ENCODE measurements at places on chromosomes 2 and 18.
A peak's percentile ranks its signal among the peaks of the same experiment; 100 is the strongest.

- DNase-seq: no peak
Observed at GRCh38 chr2:42562474-42563144, 5.8 kb upstream of the MTA3 start.

DNA sequence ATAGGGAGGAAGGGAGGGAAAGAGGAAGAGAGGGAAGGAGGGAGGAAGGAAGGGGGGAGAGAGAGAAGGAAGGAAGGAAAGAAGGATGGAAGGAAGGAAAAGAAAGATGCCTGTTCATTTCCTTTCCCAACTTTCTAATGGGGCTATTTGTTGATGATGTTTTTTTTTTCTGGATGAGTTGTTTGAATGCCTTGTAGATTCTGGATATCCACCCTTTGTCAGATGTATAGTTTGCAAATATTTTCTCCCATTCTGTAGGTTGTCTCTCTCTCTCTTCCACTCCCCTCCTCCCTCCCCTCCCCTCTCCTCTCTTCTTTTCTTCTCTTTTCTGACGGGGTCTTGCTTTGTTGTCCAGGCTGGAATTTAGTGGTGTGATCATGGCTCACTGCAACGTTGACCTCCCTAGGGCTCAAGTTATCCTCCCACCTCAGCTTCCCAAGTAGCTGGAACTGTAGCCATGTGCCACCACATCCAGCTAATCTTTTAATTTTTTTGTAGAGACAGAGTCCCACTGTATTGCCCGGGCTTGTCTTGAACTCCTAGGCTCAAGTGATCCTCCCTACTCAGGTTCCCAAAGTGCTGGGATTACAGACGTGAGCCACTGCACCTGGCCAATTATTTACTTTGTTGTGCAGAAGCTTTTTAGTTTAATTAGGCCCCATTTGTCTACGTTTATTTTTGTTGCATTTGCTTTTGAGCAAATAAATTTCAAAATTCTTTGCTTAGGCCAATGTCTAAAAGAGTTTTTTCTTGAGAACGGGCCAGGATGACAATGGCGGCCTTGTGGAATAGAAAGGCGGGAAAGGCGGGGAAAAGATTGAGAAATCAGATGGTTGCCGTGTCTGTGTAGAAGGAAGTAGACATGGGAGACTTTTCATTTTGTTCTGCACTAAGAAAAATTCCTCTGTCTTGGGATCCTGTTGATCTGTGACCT is 57.3 kb upstream of the FAM117B start:
- no peak for DNase-seq

- no peak for DNase-seq
Observed at GRCh38 chr2:205574001-205574400, 108.3 kb upstream of the NRP2 start.

DNA sequence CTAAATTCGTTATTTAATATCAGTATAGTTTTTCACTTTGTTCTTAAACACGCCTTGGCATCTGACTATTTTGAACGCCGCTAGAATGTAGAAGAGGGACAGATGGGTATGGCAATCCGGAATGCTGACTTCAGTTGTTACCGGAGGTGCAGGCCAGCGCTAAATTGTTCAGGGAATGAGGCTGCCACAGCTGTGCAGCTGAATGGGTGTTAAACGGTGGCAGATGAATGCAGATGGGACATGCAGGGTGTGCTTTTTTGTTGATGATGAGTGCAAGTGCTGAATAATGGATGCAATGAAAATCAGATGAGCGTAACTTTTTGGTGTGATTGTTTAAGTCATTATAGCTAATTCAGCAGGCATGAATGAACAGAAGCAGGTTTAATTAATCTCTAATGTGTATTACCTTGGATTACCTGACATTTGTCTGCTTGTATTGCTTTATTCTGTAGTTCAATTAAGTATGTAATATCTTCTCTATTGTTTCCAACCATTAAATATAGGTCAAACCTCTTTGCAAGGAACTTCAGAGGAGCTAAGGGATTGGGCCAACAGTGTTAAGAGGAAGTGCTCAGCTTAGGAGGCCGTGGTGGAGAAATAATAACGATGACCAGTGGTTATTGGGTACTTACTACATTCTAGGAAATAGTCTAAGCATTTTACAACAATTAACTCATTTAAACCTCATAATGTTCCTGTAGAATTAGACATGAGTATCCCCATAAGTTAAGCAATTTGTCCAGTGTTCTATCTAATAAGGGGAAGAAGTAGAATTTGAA is 11.9 kb upstream of the CREG2 start:
- DNase-seq: no peak

GRCh38 chr2:225464346-225465025 is 65.0 kb downstream of the NYAP2 start:
- DNase-seq: no peak

- DNase-seq: no peak
Observed at GRCh38 chr2:127675331-127676261, at the start of gene LIMS2. Gene LIMS2 (minus strand): TSS chr2:127675530. CDS start chr2:127675024, 506 bp downstream.

DNA sequence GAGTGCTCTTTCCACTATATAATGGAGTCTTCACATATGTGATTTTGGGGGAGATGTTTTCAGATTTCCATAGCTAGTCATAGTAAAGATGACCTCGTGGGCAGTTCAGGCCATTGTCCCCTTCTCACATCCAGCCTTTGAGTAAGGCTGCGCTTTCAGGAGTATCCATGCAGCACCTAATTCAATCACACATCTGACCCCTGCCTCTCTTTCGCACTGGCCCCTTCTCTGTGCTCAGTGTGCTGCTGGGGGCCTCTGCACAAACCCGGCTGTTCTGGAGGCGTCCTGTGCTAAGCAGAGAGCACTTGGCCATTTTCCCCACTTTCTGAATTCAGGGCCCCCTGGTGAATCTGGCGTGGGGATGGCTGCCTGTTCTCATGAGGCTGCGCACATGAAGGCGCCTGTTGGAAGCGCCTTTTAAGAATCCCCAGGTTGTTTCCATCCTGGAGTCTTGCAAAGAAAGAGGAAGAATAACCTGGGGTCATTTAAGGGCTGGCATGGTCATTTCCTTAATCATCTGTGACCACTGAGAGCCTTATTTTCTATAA is 96.0 kb upstream of the ALPP start:
- no peak for DNase-seq

GRCh38 chr2:84654414-84654813 is 138.1 kb downstream of the DNAH6 start:
- no peak for DNase-seq

DNA sequence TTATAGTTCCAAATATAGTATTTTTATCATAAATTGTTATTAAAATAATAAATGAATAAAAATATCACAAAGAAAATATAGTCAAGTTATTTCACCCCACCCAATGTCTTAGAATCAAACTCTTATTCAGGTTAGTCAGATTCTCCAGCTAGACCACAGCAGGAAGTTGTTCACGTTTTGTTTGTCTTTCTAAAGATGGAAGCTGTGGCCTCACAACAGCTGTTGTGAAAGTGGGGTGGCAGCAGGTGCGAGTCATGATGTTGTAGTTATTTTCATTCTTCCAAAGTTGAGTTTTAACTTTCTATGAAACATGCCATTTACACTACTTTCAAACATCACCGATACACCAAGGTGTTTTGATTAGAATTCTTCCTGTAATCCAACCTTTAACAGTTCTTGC is 272.9 kb downstream of the SLC8A1 start:
- no peak for DNase-seq

DNA sequence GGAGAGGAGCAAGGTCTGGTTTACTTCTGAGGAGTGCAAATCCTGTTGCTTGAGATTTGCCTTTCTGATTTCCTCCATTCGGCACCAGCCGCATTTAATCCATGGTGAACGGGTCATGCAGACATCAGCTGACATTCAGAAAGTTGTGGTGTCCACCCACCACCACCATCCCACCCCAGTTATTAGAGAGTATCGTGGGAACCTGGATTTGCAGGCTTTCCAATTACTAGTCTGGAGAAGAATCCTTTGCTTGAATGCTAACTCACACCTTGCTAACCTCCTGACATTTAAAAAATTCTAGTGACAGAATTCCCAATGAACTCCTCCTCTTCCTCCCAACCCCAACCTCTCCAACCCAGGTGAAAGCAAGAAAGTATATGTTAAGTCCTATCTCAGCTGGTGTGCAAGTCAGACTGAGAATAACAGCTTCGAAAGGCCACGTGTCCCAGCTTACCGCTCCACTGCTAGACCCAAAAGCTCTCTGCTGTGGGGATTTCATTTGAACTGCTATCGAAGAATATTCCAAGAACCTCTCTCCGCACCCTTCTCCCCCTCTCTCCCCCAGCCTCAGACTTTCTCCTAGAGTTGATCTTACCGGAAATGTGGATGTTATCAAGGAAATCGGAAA is 17.7 kb downstream of the BCL11A start:
- no peak for DNase-seq

DNA sequence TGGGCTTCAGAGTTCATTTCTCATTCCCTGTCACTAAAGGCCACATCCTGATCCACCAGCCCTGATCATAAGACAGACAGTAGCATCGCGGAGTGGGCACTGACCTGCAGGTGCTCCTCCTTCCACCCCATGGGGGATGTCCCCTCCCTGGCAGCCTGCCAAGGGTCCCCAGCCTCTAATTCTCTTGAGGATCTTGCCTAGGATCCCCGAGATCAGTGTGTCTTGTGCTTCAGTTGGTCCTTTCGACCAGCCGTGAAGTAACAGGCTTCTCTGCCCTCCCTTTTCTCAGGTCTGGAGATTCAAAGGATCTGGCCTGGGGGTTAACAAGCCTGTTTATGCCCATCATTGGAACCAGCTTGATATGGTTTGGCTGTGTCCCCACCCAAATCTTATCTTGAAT is 74.5 kb downstream of the ALPK2 start:
- DNase-seq: no peak

DNA sequence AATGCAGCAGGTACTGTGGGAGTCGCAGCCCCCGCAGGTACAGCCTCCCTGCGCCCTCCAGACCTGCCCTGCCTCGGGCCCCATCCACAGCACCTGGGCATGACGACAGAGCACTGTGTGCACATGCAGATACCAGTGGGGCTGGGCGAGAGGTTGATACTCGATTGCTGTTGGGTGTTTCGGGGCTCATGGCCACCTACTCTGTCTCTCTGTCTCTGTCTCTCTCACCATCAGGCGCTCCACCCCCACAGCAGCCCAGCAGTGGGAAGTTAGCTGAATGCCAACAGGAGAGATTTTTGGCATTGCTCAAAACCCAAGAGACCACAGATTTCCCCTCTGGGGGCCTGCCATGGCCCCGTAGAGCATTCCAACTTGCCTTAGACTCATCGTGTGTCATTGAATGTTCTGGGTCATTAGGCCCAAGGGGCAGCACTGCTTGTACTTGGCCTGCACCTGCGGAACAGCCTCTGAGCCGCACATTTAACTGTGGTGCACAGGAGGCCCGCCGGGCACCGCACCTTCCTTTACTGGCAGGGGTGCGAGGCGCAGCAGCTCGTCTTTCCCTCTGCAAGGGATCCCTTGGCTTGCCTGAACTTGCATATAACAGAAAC is 18.8 kb downstream of the KCNIP3 start:
- no peak for DNase-seq

DNA sequence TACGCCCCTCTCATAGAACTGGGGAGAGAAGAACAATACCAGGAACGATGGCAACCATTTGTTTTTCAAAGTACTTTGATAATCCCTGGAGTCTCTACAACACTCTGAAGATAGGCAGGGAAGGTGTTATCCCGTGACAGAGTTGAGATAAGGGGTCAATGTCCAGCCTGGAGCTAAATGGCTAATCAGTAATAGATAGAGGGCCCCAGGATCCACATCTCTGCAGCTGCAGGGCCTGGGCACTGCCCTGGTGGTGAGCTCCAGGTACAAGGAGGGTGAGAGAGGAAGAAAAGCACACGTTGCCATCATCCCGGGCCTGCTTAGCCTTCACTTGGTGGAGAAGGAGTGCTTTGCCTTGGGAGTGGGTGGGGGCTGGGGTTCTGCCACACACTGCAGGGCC is 260.6 kb downstream of the PRKCE start:
- DNase-seq: no peak

DNA sequence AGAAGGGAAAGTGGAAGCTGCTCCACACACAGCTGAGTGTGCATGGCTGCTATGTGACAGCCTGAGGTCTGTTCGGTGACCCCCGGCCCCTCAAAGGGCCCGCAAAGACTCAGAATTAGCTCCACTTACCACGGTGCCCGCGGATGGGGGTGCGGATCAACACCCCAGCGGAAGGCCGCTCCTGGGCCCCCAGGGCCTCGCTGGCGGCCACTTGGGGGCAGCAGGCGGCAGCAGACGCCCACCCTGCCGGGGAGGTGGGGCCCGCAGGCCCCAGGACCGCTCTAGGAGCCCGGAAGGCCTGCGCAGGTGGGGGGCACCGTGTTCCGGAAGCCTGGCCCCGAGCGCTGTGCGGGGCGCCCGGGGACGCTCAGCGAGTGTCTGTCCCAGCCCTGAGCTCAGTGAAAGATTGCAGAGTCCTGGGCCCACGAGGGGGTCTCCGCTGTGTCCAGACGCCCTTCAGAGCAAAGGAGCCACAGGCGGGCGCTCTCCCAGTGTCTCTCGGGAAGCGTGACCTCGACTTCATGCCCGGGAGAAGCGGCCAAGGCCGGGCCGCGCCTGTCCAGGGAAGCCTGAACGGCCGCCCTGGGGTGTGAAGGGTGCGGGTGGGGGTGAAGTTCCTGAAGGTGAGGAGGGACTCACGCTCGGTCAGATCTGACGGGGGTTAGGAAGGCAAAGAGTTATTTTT is 118.7 kb downstream of the VAPA start:
- DNase-seq: peak; percentile 9

DNA sequence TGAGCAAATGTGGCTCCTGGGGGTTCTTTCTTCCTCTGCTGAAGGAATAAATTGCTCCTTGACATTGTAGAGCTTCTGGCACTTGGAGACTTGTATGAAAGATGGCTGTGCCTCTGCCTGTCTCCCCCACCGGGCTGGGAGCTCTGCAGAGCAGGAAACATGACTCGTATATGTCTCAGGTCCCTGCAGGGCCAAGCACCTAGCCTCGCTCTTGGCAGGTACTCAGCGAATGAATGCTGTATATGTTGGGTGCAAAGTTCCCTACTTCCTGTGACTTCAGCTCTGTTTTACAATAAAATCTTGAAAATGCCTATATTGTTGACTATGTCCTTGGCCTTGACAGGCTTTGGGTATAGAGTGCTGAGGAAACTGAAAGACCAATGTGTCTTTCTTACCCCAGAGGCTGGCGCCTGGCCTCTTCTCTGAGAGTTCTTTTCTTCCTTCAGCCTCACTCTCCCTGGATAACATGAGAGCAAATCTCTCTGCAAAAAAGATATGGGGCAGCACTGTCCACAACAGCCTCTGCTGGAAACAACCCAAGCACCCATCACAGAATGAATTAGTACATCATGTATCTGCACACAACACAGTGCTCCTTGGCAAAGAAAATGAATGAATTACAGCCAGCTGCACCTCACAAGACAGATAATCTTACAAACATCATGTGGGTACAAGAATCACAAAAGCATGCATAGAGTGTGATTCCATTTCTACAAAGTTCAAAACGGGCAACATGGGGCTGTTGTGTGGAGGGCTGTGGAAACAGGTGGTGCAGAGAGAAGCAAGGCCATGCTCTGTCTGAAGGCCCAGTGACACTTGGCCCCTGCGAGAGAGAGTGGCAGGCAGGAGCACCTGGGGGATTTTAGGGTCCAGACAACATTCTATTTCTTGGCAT is 6.6 kb downstream of the IL1RN start:
- DNase-seq: no peak

- no peak for DNase-seq
Observed at GRCh38 chr18:8426401-8426800, 182.8 kb upstream of the RAB12 start.

GRCh38 chr18:3348176-3348575 is 86.2 kb downstream of the MYL12B start:
- no peak for DNase-seq

GRCh38 chr2:20425371-20425881 is 21.4 kb upstream of the RHOB start:
- DNase-seq: no peak

- no peak for DNase-seq
Observed at GRCh38 chr2:66430505-66431273, 4.2 kb upstream of the MEIS1 start.
